SJCRH30 (cell line): ENCODE measurements at places on chromosomes 11 and 22.

- DNase-seq = no peak
Measured at GRCh38 chr11:17752144-17752543, 17.6 kb downstream of the KCNC1 start.

DNA sequence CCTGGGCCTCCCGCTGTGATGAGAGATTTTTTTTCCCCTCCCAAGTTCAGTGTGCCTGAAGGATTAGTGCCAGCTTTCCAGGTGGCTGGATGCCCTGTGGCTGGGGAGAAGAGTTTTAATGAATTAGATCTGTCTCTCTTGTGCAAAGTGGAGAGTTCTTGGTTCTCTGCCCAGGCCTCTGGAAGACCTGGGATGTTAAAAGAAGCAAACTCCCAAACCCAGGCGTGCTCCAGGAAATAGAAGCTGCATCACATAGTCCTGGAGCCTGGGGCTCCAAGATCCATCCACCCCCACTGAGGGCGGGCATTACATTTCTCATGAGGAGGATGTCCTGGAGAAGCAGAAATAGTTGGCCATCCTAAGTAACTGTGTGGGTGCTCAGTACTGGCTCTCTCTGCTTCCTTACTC, 30.6 kb downstream of the SDHAF2 start:
- DNase-seq = no peak

GRCh38 chr11:9953994-9954626, 290.2 kb downstream of the SWAP70 start:
- no peak for DNase-seq

DNA sequence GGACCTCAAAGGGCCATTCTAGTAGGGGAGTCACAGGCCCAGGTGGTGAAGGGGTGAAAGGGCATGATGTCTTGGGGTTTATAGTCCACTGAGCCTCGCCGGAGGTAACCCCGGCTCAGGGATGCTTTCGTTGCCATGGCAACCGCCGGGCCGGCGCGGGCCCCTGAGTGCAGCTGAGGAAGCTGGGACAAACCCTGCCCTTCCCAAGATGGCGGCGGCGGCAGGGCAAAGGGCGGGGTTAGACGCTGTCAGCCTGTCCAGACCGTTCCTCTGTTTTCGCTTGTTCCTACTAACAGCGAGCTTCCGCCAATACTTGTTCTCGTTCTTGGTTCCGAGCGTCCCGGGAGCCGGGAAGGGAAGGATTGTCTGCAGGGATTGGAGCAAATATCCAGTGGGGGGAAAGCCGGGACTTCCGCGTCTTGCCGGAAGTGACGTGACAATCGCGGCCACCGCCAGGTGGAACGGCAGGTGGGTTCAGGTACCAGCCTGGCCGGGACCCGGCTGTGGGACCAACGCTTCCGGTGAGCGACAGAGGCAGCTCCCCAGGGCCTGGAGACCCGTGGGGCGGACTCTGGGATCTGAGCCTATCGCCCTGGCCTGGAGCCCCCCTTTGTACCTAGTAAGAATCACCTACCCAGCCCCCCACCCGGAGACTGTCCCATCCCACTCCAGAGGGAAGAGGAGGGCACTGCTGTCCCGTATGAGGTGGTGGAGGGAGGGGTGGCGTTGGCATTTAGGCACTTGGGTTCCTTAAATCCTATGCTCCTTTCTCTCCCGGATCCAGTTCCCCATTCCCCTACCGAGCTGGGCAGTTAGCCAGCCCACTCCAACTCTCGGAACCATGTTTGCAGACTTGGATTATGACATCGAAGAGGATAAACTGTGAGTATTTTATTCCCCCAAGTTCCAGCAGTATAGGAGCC, at the start of gene PICK1:
TSS of gene PICK1 (plus strand) at position 436 of the 923 bp plus-strand sequence. CDS start at position 842, 406 bp downstream.
- peak; percentile 47 for DNase-seq

DNA sequence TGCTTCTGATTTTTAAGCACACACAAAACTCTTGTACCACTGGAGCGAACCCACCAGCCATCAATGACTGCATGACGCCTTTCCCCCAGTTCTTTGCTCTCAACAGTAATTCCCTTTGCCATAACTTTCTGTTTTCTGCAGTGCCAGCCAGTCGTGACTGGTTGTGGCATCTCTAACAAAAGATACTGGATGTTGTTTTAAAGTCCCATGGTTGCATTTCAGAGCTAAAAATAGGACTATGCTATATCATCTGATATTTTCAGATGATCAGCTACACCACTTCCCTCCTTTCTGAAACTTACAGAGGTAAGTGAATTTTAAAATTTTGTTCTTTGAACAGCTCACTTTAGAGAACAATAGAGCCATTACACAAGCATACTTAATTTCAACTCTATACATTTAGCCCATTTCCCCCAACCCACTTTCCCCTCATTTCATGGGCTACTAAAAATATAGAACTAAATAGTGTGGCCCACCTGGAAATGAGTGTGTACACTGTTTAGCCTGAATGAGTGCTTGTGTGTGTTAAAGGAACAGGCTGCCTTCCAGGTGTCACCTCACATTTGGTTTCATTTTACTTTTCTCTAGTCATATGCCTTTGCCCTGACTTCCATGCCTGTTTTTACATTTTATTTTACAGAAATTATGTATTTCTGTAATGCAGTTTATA, 136.9 kb upstream of the ZC3H12C start:
- no peak for DNase-seq

- DNase-seq = peak; percentile 53
Measured at GRCh38 chr22:45212306-45212709, 28.4 kb downstream of the KIAA0930 start.

DNA sequence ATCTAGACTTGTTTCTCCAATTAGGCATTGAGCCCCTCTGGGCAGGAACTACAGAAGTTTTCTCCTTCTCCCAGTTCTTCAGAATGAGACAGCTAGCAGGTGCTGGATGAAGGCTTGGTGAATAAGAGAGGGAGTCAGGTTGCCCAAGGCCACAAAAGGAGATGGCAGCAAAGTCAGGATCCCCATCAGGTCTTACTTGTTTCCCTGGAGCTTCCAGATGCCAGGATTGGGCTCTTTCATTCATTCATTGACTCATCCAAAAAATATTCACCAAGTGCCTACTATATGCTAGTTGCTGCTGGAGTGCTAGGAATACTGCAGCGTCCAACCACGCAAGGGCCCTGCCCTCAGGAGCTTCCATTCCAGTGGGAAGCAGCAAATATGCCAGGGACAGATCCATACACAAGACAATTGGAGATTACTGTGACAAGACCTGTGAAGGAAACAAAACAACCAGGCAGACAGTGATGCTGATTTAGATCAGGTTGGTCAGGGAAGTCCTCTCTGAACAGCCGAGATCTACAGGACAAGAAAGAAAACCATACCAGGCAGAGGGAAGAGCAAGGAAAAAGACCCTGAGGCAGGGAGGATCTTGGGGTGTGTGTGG, 24.6 kb upstream of the LMO1 start:
- DNase-seq = no peak

DNA sequence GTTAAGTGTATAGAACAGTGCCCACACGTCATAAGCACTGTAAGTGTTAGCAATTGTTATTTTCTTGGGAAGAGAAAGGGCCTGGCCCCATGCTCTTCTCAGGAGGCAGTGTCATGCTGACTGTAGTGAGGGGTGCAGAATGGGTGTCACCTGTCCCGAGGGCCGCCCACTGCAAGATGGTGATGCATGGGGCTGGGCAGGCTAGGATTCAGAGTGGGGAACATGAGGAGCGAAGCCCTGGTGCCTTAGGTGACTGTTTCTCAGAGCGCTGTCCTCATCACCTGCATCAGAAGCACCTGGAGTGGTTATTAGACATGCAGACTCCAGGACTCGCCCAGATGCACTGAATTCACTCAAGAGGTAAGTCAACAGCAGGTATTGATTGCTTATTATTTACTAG, 101.0 kb upstream of the PARVA start:
- no peak for DNase-seq

DNA sequence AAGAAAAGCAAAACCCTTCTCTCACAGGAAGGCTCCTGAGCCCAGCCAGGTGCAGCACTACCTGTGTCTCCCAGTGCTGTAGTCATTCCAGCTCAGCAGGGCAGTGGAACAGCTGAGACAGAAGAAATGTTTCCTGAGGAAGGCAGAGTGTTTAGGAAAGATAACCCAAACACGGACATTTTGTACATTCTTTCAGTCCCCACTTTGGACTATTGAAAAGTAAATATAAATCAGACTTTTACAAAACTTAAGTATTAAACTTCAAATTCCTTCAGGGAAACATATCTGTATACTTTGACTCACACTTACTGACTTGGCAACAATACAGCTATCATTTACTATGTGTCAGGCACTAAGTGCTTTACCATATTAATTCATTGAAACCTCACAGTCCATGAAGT, 40.4 kb downstream of the RRAS2 start:
- no peak for DNase-seq

DNA sequence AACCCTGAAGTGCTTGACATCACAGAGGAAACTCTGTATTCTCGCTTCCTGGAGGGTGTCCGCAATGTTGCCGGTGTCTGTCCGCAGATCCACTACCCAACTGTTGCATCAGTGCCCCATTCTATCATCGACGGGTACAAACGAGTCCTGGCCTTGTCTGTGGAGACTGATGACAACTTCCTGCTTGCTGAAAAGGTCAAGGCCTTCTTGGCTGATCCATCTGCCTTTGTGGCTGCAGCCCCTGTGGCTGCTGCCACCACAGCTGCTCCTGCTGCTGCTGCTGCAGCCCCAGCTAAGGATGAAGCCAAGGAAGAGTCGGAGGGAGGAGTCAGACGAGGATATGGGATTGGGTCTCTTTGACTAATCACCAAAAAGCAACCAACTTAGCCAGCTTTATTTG, 42.9 kb upstream of the DAGLA start:
- peak; percentile 25 for DNase-seq

DNA sequence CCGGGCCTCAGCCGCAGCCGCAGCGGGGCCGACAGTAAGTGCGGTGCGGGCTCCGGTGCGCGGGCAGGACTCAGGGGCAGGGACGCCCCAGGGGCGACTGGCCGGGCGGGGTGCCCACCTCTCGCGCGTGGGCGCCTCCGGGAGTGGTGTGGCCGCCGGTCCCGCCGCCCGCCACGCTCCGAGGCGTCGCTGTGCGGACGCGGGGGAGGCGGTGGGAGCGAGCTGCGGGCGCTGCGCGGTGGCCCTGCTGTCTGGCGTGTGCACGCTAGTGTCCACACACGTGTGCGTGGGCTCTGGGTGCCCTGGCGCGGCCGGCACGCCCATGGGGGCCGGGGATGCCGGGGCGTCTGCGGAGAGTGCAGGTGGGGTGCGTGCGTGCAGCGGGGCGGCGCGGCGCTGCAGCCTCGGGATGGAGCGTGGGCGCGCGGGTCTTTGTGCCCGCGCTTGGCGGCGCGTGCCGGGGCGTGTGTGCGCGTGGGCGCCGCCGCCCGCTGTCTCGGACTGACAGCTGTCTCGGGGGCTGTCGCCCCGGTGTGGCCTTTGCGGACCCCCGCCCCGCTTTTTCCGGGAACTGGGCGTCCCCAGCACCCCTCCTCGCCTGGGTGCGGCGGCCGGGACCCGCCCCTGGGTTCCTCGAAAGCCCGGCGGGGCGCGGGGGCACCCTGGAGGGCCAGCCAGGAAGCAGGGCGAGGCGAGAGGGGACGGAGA, 804 bp downstream of the KCNK4 start:
- DNase-seq = no peak

DNA sequence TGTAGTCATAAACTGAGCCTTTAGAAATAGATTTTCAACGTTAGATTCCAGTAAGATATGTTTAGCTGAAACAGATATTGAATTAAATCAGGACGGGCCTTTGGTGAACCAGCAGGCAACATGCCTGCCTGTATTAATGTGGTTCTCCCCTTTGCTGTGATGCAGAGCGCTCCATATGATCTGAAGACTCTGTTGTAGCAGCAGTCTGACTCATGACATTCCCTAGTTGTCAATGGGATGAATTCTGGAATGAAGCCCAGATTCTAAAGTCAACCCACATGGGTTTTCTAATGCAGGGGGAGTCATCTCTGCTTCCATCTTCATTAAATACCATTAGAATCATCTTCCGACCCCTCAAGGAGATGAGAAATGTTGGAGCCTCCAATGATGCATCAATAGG, 864.5 kb downstream of the NTM start:
- DNase-seq = no peak

DNA sequence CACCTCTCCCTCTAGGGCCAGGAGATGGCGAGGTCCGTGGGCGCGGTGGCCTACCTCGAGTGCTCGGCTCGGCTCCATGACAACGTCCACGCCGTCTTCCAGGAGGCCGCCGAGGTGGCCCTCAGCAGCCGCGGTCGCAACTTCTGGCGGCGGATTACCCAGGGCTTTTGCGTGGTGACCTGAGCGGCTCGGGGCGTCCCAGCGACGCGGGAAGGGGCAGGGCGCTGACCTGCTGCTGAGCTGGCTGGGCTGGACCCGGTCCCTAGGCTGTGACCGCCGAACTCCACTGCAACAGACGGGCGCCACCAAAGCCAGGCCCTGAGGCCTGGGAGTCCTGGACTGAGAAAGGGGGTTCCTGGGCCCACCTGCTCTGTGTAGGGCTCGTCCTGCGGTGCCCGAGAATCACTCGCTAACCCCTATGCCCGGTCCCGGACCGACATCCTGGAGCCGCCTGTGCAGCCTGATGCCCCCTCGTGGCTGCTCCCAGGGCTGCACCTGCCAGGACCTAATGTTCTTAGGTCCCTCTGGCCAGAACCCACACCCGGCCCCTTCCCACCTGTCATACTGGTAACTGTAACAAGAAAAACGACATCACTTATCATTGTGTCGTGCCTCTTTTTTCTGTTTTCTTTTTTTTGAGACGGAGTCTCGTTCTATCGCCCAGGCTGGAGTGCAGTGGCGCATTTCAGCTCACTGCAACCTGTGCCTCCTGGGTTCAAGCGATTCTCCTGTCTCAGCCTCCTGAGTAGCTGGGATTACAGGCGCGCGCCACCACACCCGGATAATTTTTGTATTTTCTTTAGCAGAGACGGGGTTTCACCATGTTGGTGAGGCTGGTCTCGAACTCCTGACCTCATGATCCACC, 15.0 kb downstream of the RHOD start:
- DNase-seq = peak; percentile 64

DNA sequence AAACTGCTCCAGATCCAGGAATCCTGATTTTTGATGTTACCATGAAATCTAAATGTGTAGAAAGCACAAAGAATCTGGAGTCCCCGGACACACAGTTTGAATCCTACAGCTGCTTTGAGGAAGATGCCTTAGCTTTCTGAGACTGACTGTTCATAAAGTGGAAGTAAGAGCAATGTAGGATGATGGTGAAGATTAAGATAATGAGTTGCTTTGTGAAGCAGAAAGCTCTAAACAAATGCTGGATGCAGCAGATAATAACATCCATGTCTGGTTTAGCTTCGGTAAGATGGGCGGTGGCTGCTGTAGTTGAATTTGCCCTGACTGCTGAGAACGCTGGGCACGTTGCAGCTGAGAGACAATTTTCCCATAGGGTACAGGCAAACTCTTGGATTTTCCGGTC, 20.1 kb downstream of the OVOL1 start:
- DNase-seq = no peak

DNA sequence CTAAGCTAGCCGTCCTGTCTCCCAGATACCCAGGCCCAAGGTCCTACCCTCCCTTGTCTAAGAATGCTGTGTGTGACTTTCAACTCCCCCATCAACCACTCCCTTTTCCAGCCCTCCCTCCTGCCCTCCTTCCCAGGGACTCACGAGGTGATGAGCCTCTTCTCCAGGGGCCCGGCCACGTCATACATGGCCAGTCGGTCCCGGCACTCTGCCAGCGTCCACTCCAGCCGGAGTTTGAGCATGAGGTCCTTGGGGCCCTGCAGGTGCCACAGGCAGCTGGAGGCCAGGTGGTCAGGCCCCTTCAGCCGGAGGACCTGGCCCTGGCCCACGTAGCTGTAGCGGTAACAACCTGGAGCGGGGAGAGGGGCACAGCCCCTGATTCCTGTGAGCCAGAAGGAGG, 20.1 kb downstream of the TMPRSS6 start:
- no peak for DNase-seq
